ENCODE measurements at places on chromosomes 12 and 14.
A peak's percentile ranks its signal among the peaks of the same experiment; 100 is the strongest.

DNA sequence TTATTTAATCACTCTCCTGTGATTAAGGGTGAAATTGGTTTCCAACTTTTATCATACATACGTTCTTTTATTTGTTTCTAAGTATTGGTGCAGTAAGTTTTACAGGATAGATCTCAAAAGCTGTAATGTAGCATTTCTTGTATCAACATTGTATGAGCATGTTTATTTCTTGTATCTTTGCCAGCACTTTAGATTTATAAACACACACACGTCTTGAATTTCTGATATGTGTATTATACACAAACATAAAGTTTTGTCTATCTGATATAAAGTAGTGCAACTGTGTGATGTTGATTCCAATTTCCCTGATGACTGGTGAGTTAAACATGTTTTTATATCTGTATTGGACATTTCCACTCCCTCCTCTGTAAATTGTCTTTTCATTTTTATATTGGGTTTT, 134.7 kb downstream of the NOVA1 start:
- no peak for DNase-seq

DNA sequence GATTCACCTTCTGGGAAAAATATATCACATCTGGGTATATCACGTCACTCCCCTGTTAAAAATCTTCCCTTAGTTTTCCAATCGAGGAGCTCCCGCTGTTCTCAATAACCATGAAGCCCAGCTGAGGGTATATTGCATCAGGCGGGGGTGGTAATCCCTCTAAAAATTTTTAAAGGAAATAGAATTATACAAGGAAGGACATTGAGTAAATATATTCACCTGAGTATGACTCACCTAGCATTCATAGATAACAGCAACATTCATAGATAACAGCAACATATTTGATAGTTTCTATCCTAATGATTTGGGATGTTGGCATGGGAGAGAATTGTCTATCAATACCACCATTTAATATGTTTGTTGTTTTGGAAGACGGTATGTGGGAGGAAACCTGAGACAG, 473.6 kb downstream of the RMST start:
- no peak for DNase-seq

DNA sequence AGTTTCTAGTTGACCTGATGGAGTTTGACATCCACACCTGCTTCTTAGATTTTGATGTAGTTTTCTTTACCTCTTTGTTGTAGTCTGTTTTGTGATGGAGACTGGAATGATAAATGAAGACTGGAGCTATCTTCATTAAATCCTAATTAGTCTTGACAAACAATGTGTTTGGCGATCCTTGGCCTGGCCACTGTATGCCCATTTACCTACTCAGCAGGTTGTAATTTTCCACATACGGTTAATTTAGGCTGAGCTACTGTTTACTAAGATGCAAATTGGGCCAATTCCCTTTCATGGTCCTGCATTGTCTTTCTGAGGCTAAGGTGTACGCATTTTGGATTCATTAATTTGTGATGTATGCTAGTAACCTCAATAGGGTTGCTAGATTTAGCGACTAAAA, at the start of gene TAS2R7:
Gene TAS2R7, minus strand, starts transcription at position 41 of the 400 bp plus-strand sequence. CDS start 57 bp downstream, outside the sequence.
- DNase-seq, result no peak

- DNase-seq, result peak; percentile 96
These were observed 9.0 kb downstream of the ARHGDIB start for GRCh38 chr12:14952299-14952921.

DNA sequence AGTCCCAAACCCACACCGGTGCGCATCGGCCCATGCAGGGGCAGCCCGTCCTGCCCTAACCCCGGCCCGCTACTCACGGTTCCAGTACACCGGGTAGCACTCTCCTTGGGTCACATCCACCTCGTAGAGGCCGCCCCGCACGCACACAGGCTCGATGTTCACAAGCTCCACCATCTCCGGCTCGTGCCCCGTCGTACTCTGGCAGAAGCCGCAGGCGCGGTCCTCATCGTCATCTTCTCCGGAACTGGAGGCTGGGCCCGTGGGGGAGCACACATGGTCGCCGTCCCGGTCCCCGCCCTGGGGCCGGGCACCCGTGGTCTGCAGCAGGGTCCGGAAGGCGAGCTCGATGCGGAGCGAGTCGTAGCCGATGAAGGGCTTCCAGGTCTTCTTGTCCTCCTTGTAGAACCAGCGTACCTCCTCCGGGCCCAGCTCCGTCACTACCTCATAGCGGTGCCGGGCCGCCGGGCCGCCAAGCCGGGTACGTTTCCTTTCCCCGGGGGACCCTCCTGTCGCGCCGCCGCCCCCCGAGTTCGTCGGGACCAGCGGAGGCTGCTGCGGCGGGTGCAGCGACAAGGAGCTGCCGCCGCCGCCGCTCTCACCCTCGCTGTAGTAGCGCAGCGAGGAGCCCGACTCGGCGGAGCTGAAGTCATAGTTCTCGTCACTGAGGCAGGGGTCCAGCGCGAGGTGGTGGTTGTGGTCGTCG, 788 bp downstream of the DDHD1 start:
- DNase-seq, result no peak

DNA sequence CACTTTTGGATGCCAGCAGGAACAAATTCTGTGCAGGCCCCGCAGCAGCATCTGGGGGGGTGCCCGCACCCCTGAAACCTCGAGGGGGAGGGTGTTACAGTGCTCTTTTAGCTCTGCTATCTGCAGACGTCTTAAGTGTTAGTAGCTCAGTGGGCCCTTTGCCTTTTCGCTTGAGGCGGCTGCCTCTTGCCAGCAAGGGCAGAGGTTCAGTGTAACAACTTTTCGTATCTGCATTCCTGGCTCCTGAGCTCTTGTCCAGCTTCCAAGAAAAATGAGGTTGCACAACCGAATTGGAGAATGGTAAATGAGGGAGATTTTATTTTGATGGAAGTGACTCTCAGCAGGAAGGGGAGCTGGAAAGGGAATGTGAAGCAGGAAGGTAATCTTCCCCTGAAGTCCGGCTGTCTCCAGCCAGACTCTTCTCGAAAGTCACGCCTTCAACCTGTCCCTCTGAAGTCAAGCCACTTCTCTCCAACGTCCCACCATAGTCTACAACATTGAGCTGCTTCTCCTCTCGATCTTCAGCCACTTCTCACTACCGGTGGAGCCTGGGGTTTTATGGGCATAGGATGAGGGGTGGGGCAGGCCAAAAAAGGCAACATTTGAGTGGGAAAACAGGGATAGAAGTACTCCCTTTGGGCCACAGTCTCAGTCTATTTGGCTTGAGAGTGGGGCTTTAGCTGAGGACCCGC, 17.8 kb downstream of the TAS2R50 start:
- peak; percentile 31 for DNase-seq

DNA sequence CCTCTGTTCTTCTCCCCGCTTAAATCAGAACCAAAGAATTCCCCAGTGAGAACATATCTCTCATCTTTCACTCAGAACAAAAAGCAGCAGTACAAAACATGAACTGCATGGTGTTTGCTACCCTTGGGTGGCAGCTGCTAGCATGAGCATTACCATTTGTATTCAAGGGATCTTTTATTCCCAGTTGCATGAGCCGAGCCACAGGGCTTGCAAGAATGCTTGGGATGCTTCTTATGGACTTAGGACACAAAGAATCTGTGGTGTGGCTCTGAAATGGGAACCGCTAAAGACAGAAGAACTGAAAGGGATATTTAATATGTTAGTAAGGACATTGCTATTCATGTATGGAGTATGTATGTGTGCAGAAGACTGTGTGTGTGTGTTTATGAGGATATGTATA, 190.6 kb downstream of the TMX1 start:
- no peak for DNase-seq

DNA sequence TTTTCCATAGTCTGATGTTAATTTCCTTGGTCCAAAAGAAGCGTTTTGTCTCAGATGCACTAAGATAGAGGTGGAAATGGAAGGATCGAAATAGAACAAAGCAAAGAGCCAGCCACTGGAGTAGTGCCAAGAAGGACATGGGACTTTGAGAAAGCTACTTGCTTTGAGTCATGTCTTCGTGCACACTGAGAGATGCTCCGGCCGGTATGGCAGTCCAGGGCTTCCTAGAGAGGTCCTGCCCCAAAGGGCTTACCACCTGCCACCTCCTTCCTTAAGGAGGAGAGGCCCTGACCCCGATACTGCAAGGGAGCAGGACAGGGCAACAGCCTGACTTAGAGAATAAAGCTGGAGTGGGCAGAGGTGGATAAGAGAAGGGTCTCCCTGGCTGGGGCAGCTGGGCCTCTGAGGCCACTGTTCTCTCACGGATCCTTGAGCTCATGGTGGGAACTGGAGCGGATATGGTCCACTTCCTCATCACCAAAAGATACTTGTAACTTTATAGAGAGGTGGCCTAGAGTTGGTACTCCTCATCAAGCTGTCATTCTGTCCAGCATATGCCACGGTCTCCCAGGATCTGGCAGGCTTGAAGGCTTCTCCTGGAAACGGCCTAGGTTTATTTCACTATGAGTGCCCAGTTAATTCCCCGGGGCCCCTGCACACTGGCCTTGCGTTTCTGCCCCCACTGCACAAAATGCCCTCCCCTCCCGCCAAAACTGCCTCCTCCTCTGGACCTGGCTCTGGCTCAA, 57.4 kb downstream of the FOXN3 start:
- DNase-seq, result no peak

GRCh38 chr14:53953002-53953827, 3.4 kb downstream of the BMP4 start:
- no peak for DNase-seq

GRCh38 chr14:22276913-22277816, 311.9 kb downstream of the DAD1 start:
- DNase-seq, result no peak

DNA sequence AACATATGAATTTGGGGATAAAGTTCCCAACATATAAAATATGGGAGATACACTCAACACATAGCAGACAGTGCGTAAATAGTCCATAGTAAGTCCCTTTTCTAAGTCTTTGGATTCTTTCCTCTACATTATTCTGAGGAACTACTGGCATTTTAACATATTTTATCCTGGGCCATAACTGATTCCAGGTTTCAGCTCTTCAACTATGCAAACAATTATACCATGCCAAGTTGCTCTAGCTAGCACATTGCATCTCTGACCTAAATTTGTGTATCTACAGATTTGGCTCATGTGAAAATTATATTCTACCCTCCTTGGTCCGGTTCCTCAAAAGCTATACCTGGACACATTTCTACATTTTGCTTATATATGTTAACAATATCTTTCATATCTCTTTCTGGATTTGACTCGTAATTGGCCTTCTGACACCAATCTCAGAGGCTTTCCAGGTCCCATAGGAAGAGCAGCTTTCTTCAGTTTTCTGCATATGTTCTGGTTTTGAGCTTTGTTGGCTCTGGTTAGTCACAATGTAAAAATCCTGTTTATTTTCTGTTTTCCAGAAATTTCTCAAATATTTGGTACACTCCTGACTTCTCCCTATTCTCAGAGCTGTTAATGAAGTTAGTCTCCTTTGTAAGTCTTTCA, 305.4 kb downstream of the BMP4 start:
- DNase-seq, result no peak

DNA sequence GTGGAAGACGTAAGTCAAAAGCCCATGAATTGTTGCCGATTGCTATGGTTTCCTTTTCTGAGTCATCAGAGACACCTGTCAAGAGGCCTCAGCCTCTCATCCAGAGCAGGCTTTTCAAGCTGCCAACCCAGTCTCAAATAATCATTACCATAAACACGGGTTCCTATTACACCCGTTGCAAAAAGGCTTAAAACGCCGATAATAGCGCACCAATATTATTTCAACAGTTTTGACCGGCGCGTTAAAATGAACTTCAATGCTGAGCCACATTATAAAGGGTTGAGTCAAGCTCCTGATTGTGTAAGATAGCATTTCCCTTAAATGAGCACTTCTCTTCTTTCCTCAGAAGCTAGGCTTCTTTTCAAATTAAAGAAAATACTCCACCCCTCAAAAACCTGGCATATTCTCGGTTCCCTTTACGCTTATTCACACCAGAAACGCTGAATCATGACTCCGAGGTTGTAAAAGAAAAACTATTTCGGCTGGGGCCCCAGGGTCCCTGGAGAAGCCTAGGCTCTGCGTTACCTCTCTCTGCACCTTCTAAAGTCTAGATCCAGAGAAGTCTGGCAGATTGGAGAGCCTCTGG, 1.4 kb downstream of the TMTC1 start:
- peak; percentile 42 for DNase-seq

- no peak for DNase-seq
These were observed 328.8 kb upstream of the NOVA1 start for GRCh38 chr14:26926585-26926984.

- DNase-seq, result no peak
These were observed 135.6 kb upstream of the MAX start for GRCh38 chr14:65237941-65238340.

GRCh38 chr14:22300646-22301045, 288.4 kb downstream of the DAD1 start:
- no peak for DNase-seq

GRCh38 chr12:15146585-15146984, 74.6 kb downstream of the RERG start:
- no peak for DNase-seq

Measured in non-pigmented ciliary epithelial cell (primary cell).